ENCODE measurements at places on chromosomes 1 and 21. TPM values are rescaled to one million over a fixed set of nuclear protein-coding genes. Genes with fewer than 3 reads are reported as not detected.

C1orf185 gene
- not detected for total RNA-seq

MSH4 gene
- 0.47 TPM for total RNA-seq

PPM1J gene
- 0.76 TPM for total RNA-seq

SLC25A34 gene
- total RNA-seq: 2.6 TPM

PTAFR gene
- total RNA-seq: 19.4 TPM

SNX7 gene
- 27.3 TPM for total RNA-seq

CFAP141 gene
- not detected for total RNA-seq

SRRM1 gene
- 120 TPM for total RNA-seq

IVL gene
- total RNA-seq: not detected

VHLL gene
- not detected for total RNA-seq

TNFRSF4 gene
- total RNA-seq: 2.8 TPM

PIK3CD gene
- 12.9 TPM for total RNA-seq
